ENCODE measurements at places on chromosomes 11 and 22. TPM values are rescaled to one million over a fixed set of nuclear protein-coding genes. Genes with fewer than 3 reads are reported as not detected.
A peak's percentile ranks its signal among the peaks of the same experiment; 100 is the strongest.

CTSW gene
- not detected for total RNA-seq

LRRC4C gene
- total RNA-seq, result not detected

CDC45 gene
- total RNA-seq, result 71.3 TPM

HSCB gene
- 26.2 TPM for total RNA-seq

SHANK3 gene
- not detected for total RNA-seq

RTN4RL2 gene
- total RNA-seq, result 0.79 TPM

DNA sequence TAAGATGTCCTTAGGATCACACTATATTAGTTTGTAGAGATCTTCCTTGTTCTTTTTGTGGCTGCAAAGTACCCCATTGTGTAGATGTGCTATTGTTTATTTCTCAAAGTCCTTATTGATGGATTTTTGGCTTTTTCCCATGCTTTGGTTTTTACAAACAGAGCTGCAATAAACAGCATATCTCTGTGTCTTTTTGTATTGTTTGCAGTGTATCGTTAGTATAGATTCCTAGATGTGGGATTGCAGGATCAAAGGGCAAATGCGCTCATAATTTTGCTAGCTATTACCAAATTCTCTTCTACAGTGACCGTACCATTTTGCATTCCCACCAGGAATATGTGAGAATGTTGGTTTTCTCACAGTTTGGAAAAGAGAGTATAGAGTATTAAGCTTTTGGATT is 27.5 kb upstream of the FTH1 start:
- DNase-seq, result no peak

GRCh38 chr11:7495882-7496551 is 10.7 kb downstream of the OLFML1 start:
- no peak for DNase-seq

- no peak for DNase-seq
Measured at GRCh38 chr22:30445438-30446145, 20.0 kb downstream of the MTFP1 start.

- DNase-seq, result peak; percentile 92
Measured at GRCh38 chr22:39528681-39529486, 3.7 kb downstream of the RPS19BP1 start.

DNA sequence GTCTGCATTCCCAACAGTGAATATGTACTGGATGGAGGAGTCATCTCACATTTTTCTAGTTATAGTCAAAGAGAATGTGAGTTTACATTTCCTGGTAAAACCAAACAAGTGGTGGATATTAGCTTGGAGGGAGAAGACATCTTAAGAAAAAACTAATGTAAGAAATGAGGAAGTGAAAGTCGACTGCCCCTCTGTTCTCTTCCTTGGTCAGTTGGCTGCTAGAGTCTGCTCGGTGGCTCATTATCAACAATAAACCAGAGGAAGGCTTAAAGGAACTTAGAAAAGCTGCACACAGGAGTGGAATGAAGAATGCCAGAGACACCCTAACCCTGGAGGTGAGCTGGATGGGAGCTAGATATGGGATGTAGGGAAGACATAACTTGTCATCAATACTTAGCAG is 5.8 kb downstream of the SLC22A9 start:
- peak; percentile 17 for DNase-seq

GRCh38 chr22:31898926-31899325 is 45.4 kb upstream of the YWHAH start:
- no peak for DNase-seq

DNA sequence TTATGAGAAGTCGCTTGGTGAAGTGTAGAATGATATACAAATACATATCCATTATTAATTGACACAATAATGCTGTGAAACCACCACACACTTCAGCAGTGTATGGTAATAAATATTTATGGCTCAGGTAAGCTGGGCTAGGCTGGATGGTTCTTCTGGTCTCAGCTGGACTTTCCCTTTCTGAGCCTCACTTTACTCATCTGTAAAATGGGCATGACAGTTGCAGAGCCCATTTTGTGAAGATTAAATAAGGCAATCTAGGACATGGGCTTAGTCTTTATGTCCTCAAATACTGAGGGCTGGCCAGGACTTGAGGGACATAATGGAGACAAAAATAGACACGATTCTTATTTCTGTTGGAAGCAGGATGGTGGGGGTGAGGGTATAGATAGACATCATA is 196.1 kb downstream of the MIAT start:
- no peak for DNase-seq

DNA sequence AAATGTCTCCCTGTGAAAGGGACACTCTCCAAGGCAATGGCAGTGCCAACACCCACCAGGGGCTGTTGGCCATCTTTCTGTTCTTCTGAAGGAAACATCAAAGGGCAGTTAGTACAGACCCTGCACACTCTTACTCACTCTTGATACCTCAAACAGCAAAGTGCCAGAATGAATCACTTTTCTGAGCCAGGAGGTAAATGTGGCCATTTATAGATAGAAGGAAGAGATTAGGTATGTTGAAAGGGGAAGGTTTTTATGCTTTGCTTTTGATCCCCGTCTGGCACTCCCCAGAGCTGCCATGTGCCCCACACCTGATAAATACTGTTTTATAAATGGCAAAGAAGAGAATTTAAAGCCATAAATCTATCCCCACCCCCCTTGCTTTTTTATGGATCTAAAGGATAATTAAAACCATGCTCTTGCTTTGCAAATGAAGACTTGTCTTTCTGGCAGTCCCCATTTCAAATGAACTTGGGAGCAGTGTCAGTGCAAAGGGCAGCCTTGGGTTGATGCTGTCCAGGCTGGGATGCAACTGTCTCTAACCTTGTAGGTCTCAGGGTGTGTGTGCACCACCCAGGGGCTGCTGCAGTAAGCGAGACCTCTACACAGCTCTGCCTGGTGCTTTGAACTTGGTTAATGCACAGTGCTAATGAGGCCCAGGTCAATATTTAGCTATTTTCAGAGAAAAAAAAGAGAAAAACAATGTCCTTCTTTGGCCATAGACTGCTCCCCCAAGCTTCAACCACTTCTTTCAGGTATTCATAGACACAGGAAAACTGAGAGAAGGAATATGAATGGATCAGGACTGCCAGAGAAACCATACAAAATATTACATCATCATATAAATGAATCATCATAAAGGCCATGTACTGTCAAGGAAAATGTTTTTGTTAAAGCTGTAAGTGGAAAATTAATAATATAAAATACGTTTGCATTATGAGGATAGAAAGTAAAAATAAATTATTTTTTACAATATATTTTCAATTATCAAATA is 207.5 kb downstream of the ETS1 start:
- DNase-seq, result no peak

- peak; percentile 16 for DNase-seq
Measured at GRCh38 chr11:91707652-91708482, 516.8 kb upstream of the FAT3 start.

DNA sequence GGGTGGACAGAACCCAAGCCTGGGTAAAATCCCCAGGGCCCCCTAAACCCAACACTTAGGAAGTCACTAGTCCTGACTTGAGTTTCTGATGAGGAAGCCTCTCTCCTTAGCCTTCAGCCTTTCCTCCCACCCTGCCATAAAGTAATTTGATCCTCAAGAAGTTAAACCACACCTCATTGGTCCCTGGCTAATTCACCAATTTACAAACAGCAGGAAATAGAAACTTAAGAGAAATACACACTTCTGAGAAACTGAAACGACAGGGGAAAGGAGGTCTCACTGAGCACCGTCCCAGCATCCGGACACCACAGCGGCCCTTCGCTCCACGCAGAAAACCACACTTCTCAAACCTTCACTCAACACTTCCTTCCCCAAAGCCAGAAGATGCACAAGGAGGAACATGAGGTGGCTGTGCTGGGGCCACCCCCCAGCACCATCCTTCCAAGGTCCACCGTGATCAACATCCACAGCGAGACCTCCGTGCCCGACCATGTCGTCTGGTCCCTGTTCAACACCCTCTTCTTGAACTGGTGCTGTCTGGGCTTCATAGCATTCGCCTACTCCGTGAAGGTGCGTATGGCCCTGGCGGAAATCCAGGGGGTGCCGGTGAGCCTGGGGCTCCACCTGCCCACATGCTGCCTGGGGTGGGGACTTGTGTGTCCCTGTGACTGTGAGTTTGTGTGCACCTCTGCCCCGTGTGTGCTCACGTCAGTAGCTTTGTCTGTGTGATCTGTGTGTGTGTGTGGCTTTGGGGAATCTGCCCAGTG is at the start of gene IFITM1:
Gene IFITM1 (plus strand): TSS at position 254 of the 767 bp plus-strand sequence. CDS start 131 bp downstream, at position 385.
- no peak for DNase-seq

- no peak for DNase-seq
Measured at GRCh38 chr22:36223504-36223903, 15.8 kb downstream of the APOL2 start.

GRCh38 chr11:1842149-1843097 is 3.6 kb downstream of the TNNI2 start:
- DNase-seq, result no peak

All from HT-29 (cell line).